Kidney tubule cell (primary cell): ENCODE measurements at places on chromosomes 11 and 22.

DNA sequence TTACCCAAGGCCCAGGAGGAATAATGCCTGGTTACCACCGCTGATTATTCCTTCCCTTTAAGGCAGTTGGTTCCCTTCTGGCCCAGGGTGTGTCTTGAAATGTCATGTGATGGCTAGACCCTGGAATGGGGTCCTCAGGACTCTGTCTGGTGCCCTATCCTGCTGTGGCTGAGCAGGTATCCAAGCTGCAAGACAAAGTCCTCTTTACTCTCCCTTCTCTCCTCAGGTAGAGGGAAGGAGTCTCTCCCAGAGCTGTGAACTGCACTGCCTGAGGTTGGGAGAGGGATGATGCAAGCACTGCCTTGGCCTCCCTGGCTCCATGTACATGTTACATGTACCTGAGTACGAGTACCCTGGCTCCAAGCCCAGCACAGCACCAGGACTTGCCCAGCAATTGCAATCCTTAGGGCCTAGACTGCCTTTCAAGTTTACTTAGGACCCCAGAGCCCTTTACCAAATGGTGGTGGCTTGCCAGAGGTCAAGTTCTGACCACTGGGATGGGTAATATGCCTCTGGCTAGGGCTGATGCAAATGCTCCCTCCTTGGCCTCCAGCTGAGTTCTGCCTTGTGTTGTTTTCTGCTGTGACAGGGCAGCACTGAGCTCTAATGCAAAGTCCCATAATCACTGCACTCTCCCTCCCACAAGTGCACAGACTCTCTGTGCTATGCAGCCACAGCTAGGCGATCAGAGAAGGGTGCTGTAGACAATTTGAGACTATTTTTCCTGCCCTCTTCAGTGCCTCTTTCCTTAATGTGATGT is 20.7 kb upstream of the AQP11 start:
- DNase-seq, result no peak

DNA sequence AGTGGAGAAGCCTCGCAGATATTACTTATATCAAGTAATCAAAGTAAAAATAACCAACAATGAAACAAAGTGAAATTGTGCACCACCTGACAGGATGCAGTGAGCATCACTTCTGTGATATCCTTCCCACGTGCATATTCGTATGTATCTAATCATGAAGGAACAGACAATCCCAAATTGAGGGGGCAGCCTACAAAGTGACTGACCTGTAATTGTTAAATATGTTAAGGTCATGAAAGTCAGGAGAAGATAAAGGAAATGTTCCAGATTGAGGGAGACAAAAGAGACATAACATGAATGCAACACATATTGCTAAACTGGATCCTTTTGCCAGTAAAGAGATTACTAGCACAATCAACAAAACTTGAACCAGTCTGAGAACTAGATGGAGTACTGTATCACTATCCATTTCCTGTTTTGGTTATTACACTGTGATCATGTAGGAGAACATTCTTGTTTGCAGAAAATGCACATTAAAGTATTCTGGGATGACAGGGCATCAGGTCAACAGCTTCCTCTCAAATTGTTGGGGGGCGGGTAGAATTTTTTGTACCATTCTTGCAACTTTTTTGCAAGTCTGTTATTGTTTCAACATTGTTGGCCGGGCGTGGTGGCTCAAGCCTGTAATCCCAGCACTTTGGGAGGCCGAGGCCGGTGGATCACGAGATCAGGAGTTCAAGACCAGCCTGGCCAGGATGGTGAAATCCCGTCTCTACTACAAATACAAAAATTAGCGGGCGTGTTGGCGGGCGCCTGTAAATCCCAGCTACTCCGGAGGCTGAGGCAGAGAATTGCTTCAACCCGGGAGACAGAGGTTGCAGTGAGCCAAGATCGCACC is 2.0 kb downstream of the SBF2 start:
- DNase-seq, result no peak

GRCh38 chr11:6414874-6415328 is 4.0 kb downstream of the APBB1 start:
- DNase-seq, result no peak

DNA sequence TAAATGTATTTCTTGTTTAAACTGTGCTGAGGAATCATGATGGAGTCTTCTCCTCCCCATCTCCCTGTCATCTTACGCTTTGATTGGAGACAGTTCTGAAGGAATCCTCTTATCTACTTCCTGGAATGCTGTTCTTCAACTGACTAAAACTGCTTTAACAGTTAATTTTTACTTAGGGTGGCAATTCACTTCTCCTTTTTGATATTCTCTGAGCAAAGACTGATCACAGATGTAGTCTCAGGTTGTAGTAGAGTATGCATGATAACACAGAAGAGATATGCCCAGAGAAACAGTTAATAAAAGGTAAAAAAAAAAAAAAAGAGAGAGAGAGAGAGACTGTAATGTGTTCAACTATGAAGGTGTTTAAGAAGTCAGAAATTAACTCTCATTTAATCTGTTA is 1.4 kb upstream of the CASP5 start:
- DNase-seq, result no peak

DNA sequence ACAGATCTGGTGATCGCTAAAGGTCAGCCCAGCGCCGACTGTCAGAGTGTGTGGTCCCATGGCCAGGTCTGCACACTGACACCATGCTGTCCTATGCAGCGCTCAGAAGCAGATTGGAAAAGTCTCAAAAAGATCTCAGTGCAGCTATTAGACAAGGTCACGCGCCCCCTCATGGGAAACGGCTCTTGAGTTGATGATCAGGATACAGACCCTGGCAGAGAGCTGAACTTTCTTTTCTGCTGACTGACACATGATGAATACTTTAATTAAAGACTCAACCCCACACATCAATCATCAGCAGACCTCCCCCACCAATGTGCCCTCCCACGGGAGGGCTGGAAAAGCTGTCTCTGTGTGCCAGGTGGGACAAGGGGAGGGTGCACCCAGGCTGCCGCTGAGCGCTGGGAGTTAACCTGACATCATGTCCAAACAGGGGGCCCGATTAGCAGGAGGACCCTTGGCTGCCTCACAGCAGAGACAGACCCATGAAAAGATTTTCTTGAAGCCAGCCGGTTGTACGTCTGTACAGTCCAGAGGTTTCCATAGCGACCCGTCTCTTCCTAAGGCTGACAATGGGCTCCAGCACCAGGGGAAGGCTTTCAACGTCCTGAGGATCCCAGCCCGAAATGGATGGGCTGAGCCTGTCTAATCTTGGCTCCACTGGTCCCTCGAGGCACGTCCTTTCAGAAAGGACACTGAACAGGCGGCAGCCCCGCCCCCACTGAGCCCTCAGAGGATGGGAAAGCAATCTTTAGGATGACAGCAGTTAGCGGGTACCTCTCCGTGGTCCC is 26.9 kb downstream of the RASD2 start:
- no peak for DNase-seq

GRCh38 chr11:62127426-62127825 is 3.6 kb downstream of the INCENP start:
- DNase-seq, result no peak

DNA sequence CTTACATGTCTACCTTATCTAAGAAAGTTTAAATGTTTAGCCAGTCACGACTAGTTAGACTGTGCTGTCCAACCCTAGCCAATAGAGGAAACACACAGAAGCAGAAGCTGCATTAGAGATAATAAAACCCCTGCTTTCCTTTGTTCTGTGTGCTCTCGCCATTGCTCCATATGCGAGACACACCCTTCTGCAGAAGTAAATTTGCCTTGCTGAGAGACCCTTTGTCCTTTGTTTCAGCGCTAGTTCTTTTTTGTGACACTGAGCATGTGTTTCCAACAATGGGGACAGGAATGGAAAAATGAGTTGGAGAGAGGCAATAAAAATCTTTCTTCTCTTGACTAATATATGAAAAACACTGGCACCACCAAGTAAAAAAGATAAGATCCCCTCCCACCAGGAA is 18.1 kb upstream of the MS4A4E start:
- no peak for DNase-seq

- DNase-seq, result no peak
Measured at GRCh38 chr22:50548921-50549790, 3.5 kb downstream of the KLHDC7B start.

DNA sequence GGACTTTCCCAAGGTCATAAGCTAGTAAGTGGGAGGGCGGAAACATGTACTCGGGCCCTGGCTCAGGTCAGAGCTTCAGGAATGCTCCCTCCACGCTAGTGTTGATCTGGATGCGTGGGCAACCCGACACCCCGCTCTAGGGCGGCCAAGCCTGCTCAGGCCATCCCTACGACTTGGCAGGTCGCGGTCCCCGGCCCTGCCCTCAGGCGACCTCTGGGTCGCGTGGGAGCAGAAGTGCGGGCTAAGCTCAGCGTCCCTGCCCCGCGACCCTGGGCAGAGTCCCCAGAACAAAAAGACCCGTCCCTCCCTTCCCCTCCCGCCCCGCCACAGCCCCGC is 781 bp upstream of the TEF start:
- DNase-seq, result peak; percentile 87

DNA sequence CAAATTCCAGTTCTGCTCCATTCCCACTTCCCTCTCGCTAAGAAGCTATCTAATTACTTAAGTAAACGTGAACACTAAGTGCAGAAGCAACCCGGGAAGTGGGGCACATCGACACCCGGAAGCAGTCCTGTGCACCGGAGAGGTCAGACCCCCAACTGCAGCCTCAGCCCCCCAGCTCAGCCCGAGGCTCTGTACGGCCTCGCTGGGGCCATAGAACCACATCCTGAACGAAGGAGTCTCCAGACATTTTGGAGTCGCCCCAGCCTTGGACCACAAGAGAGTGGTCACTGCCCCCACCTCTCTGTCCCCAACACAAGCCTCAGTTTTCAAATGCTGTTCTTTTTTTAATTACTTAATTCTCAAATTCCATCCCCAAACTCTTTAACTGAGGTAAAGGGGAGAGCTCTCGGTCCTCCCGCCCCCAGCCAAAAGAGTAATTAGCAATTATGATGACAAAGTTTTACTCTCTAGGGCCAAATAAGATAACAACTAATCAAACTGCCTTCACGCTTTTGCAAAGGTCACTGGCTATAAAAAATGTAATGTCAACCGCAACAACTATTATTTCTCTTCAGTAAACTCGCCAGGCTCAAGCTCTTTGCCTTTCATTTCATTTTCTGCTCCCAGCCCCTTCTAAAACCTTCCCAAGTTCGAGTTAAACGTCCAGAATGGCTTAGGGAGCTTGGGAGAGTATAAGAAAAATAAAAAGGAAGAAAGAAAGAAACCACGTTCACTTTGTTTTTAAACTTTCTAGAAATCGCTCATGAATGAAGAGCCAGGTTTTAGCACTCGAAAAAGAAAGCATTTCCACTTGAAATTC is 2.2 kb downstream of the PAX6 start:
- peak; percentile 14 for DNase-seq

DNA sequence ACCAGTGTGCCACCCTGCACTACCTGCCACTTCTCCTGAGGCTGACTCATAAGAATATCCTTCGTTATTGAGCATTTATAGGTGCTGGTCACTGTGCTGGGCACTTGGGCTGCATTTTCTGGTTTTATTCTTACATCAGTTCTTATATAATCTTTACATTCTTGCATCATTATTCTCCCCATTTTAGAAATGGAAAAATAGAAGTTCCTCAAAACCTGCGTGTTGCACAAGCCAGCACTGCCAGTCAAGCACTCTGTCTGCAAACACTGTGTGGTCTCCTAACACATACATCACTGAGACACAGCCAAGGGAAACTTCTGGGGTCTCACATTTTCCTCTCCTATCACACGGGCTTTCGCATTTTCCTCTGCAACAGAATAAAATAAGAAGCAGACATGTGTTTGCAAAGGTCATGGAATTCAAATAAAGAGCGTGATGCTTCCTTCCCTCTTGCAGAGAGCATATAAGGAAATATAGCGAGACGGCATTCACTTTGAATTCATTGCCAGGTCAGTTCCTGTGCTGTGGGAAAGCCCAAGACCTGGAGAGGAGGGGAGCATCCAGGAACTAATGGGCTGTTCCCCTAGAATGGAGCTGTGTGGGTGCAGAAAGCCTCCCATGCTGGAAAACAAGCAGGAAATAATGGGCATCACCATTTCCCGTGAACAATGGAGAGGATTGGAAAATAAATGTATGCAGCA is 73.9 kb upstream of the SEZ6L start:
- DNase-seq, result no peak

GRCh38 chr11:62004473-62004872 is 37.0 kb upstream of the FTH1 start:
- DNase-seq, result peak; percentile 63

DNA sequence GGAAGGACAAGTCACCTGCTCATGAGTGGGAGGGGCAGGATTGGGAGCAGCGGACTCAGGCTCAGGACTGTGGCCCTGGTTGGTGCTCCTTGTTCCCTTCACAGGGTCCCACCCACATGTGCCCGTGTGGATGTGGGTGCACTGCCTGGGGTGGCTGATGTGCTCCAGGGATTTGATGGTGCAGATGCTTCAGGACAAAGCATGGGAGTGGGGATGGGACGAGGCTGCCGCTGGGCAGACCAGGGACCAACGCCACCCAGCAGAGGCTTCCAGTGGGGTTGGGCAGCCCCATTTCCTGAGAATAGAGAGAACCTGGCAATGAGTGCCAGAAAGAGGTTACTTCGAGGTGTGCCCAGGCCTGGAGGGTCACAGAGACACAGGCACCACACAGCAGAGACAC is 65.5 kb upstream of the IGLL5 start:
- DNase-seq, result no peak

DNA sequence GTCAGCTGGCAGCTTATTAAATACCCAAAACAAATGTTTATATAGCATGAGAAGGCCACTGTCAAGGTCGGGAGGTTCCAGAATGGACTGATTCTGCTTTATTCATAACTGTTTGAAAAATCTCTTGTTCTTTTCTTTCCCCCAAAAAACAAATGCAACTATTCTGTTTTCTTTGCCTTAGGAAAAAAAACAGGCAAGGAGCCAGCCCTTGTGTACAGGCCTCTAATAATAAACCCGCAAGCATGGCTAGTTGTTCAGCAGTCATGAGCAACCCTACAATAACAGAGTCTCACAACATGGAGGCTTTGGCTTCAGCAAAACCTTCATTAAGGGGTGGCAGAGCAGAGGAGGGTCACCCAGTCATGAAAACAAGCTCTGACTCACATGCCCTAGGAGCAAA is 191.7 kb downstream of the KIRREL3 start:
- peak; percentile 20 for DNase-seq

- no peak for DNase-seq
Measured at GRCh38 chr11:22037505-22037904, 155.4 kb upstream of the ANO5 start.

DNA sequence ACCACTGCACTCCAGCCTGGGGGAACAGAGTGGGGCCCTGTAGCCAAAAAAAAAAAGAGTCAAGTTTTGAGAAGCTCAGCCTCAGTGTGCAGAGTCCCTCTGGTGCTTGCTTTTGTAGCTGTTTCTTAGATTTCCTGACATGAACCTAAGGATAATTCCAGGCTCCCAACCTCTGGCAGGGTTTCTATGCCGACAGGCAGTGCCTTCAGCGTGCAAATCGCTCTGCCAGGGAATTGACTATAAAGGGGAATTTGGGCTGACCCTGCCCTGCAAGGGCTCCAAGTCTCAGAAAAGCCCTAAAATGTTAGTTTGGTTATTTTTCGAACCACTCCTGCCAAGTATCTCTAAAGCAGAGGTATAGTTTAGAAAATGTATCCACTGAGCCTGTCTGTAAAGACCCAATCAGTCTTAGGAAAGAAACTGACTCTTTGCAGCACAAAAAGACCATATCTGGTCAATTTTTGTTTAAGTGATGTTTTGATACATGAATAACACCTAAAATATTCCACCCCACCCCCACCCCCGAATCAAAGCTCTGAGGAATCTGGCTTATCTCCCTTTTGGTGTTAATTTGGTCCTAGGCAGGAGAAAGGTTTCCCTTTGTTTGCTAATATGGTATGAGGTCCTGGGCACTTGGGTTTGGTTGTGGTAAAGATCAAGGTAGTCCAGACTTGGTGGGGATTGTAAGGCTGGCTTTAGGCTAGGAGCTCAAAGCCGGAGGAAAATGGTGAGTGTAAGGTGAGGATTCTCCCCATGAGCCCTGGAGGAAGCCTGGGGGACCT is 49.7 kb downstream of the ANO1 start:
- DNase-seq, result no peak
